ENCODE measurements at places on chromosomes 7 and 10.

- no peak for DNase-seq
These were observed 197.5 kb downstream of the MALRD1 start for GRCh38 chr10:19245889-19246752.

DNA sequence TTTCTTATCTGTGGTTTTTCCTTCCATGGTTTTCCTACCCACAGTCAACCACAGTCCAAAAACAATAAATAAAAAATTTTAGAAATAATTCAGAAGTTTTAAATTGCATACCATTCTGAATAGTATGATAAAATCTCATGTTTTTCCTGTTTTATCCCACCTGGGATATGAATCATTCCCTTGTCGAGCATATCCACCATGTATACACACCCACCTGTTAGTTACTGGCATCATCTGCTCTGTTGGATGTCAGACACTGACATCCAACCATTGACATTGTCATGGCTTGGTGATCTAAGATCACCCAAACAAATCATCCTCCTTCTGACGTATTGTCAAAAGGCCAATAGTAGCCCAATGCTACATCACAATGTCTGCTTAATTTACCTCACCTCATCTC, 749.8 kb downstream of the TNS3 start:
- no peak for DNase-seq

DNA sequence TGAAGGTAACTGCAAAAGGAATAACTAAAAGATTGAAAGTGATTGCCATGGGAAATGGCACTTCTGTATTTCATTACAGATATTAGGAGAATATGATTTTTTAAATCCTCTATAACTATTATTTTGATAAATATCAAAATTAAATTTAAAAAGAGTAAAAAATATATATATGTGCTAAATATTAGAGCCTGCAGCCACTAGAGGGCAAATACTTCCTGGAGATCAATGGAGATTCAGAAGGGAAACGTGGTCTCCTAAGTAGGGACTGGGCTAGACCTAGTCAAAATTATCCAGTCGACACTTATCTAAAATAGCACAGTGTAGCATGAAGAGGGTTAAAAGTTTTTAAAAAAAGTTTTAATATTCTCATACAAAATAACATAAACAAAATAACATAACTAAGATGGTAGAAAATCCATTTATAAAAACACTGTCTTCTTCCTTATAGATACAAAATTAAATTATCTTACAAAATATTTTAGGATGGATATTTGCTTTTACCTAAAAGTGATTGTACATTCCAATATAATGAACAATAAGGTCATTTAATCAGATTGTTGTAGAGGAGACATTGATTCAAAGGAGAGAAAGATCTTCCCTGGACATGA, 434.3 kb downstream of the MDFIC start:
- DNase-seq, result no peak

DNA sequence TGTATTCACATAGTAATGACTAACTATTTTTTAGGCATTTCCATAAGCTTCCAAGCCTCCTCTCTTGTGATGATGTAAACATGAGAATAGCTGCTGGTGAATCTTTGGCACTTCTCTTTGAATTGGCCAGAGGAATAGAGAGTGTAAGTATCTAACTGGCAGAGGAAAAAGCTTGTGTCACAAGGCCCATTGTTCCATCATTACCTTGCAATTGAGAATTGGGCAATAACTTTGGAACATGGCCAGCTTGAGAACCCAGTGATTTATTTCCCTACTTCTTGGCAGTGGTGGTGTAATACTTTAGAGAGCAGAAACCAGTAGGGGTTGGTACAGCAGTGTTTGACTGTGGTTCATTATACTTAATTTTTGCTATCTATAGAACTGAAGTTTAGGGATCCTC, 12.0 kb downstream of the IFRD1 start:
- no peak for DNase-seq

DNA sequence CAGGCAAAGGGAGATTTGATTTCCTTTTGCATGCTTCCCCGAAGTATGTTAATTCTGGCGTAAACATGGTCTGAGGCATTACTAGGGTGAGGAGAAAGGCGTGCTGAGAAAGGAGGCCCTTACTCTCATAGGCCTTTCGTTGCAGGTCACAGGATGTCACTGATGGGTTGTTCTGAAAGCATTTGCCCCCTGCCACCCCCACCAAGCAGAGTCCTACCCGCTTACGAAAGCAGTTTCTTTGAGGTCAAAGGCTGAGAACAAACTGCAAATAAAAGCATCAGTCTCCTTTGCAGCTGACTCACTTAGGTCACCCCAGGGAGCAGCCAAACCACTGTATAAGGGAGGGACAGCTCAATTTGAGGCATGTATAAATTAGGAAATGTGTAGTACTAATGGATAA, 57.1 kb downstream of the BPGM start:
- DNase-seq, result peak; percentile 50

DNA sequence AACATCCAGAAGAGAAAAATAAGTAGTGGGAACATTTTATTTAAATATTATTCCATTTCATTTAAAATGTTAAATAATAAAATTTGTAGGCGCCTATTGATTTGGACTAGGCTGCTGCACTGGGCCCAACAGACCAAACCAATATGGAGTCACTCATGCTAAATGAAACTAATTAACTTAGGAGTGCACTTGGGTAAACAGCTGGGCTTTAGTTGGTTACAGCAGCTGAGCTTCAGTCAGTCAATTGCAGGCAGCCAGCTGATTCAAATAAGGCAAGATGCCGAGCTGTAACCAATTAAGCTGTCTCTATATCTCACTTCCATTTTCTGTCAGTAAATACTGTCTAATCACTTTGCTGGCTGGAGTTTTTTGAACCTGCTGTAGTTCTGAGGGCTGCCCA, 102.1 kb upstream of the WDR11 start:
- no peak for DNase-seq

All from tibial artery (tissue), 4 donors.